ENCODE measurements at places on chromosomes 5 and 9.
A peak's percentile ranks its signal among the peaks of the same experiment; 100 is the strongest.

DNA sequence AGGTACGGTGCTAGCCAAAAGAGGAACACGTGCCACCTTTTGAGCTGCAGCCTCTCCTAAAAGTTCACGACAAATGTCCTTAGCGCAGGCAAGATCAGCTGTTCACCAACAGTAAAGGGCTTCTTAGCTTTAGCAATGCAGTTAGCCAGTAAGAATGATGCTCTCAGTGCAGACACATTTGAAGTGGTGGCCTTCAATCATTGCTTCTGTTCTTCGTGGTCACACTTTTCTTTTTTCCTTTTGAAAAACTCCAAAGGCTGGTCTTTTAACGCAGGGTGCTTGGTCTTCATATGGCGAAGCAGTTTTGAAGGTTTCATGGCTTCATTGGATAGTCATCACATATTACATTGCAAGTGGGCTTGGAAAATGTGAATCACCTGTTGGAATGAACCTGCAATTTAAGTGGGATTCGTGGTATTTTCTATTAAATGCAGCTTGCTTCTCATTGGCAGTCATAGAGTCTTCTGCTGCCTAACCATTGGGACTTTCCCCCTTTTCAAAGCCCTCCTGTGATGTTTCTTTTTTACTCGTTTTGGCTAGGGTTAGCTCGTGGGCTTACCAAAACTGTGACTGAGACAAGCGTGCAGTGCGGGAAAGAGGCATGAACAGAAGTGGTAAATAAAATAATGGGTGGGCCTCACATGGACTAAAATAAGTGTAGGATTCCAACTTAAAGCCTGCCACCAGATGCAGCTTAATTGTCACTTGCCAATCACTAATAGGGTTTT, 100.9 kb downstream of the MRPL36 start:
- no peak for DNase-seq

GRCh38 chr5:150758203-150758530, 650 bp downstream of the DCTN4 start:
- no peak for DNase-seq

DNA sequence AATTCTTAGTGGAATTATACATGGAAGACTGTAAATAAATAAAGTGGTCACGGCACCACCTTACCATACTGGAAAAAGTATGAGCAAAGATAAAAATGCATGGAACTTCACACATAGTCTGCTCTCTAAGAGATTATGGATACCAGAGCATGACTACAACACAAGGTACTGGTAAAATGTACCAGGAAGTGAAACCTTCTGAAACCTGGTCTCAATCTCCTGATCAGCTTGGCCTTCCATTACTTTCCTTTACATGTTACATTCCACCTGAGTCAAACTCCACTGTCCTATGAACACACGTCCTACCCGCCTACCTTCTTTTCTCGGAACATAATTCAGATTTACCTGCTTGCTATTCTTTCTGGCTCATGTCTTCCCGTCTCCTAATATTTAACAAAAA, 15.9 kb downstream of the PTAR1 start:
- DNase-seq, result no peak

- no peak for DNase-seq
Observed at GRCh38 chr9:3027210-3027609, 183.3 kb upstream of the PUM3 start.

DNA sequence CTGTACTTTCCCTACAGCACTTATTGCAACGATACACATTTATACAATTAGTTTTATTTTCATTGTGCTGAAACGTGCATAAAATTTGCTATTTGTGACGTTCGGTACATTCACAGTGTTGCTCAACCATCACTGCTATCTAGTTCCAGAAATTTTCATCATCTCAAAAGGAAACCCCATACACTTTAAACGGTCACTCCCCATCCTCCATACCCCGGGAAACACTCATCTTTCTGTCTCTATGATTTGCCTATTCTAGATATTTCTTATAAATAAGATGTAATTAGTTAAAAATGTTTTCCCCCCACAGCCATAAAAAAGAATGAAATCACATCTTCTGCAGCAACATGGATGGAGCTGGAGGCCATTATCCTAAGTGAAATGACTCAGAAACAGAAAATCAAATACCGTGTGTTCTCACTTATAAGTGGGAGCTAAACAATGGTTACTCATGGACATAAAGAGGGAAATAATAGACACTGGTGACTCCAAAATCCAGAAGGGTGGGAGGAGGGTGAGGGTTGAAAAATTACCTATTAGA, 40.2 kb upstream of the TEX48 start:
- no peak for DNase-seq

GRCh38 chr5:132821791-132822190, 8.7 kb downstream of the SHROOM1 start:
- no peak for DNase-seq

DNA sequence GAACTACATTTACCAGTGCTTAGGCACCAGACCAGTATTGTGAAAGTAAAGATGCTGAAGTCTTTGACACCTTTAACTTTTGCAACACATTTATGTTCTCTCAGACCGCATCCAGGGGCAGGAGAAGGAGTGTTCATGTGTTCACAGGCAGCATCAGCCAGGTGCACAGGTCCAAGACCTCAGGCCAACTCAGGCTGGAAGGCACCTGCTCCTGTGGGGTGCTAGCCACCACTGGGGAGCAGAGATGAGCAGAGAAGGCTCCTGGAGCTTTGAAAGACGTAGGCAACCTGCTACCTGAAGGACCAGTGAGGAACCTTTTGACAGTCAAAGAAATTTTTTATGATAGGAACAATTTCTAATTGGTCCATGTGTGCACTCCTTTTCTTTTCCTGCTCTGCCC, 35.6 kb downstream of the DAPK1 start:
- DNase-seq, result no peak

- DNase-seq, result no peak
Observed at GRCh38 chr9:8392866-8393265, 593.3 kb upstream of the DMAC1 start.

- DNase-seq, result no peak
Observed at GRCh38 chr5:36531401-36531800, 75.0 kb upstream of the SLC1A3 start.

- no peak for DNase-seq
Observed at GRCh38 chr5:54186108-54186507, 124.3 kb downstream of the ARL15 start.

GRCh38 chr9:121213136-121213806, 11.6 kb upstream of the RAB14 start:
- peak; percentile 80 for DNase-seq

GRCh38 chr5:10106806-10107205, 142.9 kb downstream of the ATPSCKMT start:
- DNase-seq, result no peak

GRCh38 chr5:32522429-32523143, 62.8 kb upstream of the SUB1 start:
- no peak for DNase-seq

DNA sequence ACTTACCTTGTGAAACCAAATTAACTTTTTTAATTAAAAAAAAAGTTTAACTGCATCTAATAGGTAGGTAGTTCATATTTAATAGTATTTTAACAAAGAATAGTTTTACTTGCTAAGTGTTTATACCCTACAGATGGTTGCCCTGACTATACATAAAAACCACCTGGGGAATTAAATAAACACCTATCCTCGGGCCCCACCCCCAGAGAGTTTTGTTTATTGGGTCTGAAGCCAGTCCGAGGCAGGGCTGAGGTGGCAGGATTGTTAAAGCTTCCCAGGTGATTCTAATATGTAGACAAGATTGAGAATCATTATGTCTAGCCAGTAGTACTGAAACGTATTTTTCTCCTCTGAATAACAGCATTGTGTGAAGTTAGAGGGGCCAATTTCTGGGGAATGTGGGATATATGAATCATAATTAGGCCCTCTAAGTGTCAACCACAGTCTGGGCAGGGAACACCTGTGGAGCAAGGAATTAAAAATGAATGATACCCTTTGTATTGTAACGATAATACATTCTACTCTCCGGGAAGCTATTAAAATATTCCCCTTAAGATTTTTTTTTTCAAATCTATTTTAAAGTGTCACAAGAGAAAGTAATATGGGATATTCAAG, 5.6 kb upstream of the PAM start:
- DNase-seq, result no peak

- no peak for DNase-seq
Observed at GRCh38 chr9:20297646-20298084, 324.6 kb downstream of the MLLT3 start.

DNA sequence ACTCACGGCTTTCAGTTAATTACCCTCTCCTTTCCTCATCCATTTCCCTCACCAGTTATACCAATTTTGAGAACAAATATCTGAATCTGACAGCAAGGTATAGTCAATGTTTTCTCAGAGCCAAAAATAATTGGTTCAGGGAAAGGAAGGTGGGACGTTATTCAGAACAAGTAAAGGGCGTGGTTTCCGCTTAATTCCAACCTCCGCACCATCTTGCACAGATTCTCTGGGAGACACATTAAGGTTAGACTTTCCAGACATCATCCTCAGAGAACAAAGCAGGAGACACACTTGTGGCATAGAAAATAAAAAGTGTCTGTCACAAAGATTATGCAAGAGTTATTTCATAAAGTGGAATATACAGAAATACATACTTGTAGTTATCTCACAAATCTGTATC, 441.2 kb downstream of the IRX1 start:
- DNase-seq, result no peak

- peak; percentile 20 for DNase-seq
Observed at GRCh38 chr5:180113660-180114303, 42.2 kb upstream of the RNF130 start.

DNA sequence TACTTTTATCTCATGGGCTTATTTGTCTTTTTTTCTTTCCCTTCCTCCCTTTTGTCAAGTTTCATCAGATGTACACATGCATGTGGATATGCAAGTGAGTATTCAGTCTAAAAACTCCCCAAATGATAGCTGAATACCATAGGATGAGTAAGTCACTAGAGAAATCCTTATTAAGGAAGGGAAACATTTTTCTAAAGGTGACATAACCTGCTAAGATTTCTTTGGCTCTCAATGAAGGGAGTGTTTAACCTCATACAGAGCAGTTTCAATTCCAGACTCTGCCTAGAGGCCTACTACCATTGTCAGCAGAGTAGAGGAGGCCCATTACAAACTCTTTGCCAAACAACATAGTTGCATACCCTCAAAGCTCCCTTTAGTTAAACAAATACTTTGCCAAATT, 192.4 kb downstream of the ARHGEF28 start:
- no peak for DNase-seq

DNA sequence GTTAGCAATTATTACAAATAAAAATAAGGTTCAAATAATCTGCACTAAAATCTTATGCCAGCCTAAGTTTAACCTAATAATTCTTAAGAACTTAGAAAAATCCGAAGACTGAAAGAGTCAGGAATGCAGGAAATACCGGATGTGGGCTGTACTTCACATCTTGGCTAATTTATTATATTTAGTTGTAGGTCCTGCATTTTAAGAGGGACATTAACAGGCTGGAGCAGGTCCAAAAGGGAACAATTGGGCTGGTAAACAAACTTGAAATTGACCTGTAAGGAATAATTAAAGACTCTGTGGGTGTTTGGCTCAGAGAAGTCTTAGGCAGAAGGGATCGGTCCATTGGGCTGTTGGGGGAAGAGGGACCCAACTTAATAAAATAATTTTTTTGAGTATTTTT, 18.4 kb downstream of the GLRA1 start:
- no peak for DNase-seq

DNA sequence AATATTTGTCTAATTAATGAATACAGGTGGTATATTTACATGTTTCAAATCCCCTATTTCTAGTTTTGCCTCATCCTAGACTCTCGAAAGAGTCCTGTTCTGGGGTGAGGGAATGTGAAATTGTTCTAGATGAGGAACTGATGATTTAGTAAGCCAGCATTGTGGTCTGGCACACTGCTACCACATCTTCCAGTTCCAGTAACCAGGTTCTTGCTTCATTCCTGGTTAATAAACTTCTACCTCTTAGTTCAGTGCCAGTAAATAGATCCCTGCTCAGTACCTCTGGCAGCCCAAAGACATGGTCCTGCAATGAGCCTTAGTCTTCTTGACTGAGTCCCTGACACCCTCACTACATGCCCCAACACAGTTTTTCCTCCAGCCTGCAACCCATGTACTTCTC, 207.7 kb downstream of the SREK1 start:
- DNase-seq, result no peak

DNA sequence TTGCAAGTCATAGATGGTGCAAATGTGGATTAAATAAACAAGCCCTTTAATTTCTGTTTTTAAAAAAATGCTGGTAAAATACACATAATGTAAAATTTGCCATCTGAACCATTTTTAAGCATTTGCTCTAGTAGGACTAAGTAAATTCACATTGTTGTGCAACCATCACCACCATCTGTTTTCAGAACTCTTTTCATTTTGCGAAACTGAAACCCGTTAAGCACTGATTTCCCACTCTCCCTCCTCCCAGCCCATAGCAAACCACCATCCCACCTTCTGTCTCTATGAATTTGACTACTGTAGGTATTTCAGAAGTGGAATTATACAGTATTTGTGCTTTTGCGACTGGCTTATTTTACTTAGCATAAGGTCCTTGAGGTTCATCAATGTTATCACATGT, 103.3 kb upstream of the CNTLN start:
- DNase-seq, result no peak

DNA sequence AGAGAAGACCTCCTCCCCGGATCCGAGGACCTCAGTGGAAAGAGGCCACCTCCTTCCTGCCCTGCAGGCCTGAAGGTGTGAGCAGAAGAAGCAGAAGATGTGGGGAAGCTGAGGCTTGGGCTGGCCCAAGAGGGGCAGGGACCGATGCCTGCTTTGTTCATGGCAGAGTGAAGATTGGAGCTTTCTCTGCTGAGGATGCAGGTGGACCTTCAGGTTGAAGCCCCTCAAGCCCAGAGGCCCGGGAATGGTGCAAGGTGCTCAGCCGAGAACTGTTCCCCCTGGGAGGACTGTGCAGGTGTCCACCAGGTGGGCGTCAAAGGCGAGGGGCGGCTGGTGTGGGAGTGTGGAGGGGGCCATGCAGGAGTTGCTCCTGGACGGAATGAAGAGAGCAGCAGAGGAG, 277.9 kb upstream of the IRX2 start:
- DNase-seq, result no peak

All from activated T-cell treated with anti-CD3 and anti-CD28 coated beads, Interleukin-2, amount 50 U/mL, for 24 hours (primary cell).